D341Med (cell line): ENCODE measurements at places on chromosomes 1 and 21.

GRCh38 chr1:167057241-167057688 is 32.9 kb downstream of the GPA33 start:
- DNase-seq: peak; percentile 79

DNA sequence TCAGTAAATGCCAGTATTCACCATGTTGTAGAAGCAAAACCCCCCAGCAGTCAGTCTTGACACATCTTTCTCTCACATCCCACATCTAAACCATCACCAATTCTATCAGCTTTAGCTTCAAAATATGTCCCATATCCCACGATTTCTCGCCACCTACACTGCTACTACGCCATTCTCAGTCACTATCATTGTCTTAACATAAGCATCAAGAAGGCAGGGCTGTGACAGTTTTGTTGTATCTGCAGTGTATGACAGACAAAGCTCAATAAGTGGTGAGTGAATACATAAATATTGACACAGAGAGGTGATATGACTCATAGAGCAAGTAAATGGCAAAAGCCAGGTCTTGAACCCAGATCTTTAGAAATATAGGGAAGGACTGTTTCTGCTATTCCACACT is 59.9 kb downstream of the JAK1 start:
- no peak for DNase-seq

DNA sequence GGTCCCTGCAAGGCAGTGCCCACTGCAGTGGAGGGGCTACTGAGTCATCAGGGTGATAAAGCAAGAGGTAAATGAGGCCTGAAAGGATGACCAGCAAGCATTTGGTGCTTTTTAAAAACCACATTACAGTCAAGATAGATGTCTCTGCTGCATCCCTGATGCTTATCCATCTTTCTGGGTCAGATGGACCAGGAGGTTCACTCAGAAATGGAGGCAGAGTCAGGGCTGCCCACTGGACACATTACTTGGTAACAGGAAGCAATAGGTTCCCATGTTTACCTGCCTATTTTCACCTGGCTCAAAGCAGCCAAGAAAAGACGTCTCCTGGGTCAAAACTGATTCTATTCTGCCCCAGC is 3.6 kb downstream of the SPATA46 start:
- DNase-seq: no peak

DNA sequence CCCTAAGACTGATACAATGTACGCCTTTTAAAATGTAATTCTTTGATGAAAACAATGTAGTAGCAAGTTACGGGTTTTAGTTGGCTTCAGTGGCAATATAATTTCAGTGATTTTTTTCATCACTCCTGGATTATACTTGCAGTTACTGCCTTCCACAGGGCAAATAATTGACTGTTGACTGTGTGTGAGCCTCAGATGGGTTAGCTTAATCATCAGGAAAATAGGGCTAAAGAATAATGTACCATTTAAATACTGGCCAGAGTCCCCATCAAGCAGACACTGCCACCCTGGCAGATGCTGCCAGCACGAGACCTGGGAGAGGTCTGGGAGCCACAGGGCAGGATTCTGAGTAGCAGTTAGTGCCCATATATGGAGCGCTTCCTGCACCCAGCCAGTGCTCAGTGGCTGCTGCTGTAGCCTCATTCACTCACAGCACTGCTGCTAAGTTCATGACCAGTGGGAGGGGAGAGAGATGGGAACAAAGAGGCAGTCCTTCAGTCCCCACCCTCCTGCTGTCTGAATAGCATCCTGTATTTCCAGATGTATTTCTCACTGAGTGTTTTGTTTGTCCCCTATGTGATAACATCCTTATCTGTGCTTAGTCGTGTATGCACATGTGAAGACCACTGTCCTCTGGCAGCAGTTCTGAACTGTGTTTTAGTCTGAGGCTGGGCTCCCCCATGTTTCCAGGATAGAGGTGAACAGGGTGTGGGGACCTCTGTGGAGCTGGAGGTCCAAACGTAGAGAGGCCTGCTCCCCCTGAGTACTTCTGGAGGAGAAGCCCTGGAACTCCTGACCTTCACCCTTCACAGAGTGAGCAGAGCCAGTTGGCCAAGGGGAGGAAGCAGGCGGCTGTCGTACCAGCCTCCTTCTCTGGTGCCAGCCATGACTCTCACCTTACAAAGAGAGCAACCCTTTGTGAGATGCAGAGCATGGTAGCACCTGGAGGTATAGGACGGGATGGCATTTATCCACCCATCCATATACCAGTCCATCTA is 80.4 kb downstream of the ADARB1 start:
- DNase-seq: no peak

DNA sequence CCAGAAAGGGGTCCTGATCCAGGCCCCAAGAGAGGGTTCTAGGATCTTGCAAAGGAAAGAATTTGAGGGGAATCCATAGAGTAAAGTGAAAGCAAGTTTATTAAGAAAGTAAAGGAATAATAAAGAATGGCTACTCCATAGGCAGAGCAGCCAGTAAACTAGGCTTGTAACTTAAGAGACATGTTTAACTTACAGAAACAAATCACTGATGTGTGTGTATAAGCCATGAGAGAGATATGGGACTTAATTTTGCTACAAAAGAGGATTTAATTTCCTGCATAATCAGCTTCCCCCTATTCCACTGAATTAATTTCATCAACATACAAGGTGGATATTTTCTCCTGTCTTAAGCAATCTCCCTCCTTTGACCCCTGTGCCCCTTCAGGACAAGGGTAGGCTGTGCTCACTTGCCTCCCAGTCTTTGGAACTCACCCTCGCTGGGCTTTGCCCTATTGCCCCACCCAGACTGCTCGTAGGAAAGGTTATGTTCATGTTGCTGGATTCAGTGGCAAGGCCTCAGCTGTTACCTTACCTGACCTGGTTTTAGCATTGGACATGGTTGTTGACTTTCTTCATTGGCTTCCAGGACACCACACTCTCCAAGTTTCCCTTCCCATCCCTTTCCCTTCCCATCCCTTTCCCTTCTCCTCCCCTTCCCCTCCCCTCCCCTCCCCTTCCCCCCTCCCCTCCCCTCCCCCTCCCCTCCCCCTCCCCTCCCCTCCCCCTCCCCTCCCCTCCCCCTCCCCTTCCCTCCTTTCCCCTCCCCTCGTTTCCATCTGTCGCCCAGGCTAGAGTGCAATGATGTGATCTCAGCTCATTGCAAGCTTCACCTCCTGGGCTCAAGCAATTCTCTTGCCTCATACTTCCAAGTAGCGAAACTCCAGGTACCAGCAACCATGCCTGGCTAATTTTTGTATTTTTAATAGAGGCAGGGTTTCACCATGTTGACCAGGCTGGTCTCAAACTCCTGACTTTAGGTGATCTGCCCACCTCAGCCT is 44.6 kb downstream of the TBCE start:
- DNase-seq: peak; percentile 38

DNA sequence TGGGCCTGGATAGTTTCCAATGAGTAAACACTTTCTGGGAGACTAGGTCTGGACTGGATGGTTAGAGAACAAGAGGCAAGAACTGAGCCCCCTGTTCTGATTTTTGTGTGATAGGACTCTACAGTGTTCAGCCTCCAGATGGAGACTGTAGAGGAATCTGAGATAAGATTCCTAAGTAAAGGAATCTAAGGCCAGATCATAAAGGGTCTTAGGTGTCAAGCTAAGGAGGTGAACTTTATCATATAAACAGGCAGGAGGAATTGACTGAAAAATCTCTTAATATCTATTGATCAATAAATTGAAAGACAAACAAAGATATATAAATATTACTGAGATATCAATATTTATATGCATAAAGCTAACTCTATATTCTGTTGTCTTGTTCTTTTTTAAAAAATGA is 449.1 kb upstream of the DAB1 start:
- no peak for DNase-seq

GRCh38 chr1:93807311-93807930 is 71.6 kb downstream of the DNTTIP2 start:
- no peak for DNase-seq
